ENCODE measurements at places on chromosomes 5 and 9.

GRCh38 chr5:124824637-124825158, 78.3 kb upstream of the ZNF608 start:
- no peak for DNase-seq

DNA sequence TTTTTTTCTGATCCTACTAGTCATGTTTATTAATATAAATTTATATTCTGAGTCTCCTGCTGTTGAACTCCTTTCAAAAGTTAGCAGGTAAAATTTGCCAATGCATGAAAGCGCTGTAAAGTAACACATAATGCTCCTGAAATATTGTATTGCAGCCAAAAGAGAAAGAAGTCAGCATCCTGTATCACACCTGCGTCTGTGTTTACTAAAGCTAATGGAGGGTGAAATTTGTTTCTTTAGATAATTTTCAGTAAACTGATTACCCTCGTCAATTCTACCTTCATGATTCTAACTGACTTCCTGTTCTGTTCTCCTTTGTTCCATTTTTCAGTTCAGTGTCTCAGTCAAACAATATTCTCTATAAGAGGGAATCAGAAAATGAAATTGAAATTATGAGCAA, 415.4 kb downstream of the CDH9 start:
- no peak for DNase-seq

DNA sequence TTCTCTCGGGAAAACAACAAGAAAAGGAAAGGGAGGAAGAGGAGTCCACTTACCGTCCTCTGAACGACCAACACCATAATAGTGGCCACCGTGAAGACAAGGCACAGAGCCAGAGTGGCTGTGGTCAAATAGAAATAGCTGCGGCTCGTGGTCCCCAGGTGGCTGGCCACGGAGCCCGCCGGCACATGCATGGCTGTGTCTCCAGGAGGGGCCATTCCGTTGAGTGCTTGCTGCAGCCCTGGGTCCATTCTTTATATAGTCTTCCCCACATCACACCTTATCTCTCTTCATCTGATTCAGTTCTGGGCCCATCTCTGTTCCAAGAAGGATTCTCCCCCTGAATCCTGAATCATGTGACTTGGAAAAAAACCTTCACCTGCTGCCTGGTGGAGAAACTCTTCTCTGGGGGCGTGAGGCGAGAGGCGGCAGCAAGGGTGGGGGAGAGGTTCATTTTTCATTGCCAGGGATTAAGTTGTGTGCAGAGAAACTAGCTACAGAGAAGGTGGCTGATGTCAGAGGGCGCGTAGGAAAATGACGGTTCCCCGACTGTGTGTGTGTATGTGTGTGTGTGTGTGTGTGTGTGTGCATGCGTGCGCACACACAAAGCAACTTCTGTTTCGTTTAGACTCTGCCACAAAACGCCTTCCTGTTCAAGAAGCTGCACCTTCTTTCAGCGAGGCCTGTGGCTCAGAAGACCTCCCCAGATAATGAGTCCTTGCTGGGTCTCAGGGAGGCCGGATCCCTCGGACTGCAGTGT, at the start of gene TNFSF8:
Gene TNFSF8, minus strand, starts transcription at position 536 of the 757 bp plus-strand sequence. Its CDS starts 288 bp downstream, at position 248.
- no peak for DNase-seq

DNA sequence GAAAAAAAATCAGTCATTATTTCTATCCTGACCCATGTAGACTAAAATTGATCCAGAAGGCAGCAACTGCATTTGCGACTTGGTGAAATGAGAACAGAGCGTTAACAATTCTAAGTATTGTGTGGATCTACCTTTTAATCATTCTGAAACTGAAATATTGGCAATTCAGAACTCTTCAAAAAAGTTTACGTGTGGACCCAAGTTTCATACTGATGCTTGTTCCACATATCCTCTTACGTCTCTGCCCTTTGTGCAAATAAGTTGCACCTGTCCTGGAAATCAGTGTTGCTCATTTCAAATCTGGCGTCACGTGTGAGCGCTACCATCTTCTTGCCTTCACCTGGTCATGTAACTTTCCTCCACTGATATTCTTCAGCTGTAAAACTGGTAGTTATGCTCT, 74.7 kb downstream of the NTRK2 start:
- no peak for DNase-seq
